Vagina (tissue), 2 donors: ENCODE measurements at places on chromosomes 6 and 20.
A peak's percentile ranks its signal among the peaks of the same experiment; 100 is the strongest.

GRCh38 chr6:44269921-44270525, at the start of gene TMEM151B:
TMEM151B (plus strand) TSS chr6:44270450; CDS start chr6:44270743, 293 bp downstream.
- DNase-seq: no peak

DNA sequence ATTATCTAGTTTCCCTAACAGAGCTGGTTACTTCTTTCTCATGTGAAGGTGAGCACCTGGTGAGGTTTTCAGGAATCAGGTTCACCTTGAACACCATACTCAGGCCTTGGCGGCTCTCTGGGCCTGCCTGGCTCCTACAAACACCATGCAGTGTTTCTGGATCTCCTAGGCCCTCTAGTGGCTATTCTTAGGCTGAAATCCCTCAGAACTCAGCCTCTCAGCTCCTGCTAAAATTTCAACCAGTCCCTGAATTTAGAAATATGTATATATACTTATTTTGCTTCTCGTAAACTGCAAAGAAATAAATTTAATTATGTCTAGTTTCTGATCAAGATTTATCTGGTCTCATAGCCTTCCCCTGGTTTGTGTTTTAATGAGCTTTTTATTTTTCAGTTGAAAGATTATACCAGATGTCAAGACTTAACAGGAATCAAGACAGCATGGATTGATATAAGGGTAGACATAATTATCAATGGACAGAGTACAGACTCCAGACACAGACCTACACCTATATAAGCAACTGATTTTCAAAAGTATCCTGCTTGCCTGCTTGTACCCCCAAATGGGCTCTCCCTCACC, 55.9 kb downstream of the ANKEF1 start:
- DNase-seq: no peak

- DNase-seq: no peak
Measured at GRCh38 chr6:106372838-106373501, 12.5 kb downstream of the CRYBG1 start.

DNA sequence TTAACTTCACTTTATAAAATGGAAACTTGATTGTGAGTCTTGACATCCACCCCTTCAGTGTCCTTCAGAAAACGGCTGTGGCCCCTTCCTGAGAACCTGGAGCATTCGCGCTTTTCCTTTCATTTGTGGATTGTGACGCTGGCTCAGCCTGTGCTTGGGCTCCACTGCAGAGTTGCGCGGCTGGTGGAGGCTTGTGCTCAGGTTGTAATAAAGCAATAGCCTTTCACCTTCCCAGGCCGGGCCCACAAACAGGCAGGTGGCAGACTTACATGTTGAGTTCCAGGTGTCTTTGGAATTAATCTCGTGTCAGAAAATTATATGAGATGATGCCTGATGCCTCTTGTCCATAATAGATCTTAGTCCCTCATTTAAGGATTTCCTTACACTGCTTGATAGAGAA, 199.9 kb downstream of the CDH4 start:
- DNase-seq: no peak

DNA sequence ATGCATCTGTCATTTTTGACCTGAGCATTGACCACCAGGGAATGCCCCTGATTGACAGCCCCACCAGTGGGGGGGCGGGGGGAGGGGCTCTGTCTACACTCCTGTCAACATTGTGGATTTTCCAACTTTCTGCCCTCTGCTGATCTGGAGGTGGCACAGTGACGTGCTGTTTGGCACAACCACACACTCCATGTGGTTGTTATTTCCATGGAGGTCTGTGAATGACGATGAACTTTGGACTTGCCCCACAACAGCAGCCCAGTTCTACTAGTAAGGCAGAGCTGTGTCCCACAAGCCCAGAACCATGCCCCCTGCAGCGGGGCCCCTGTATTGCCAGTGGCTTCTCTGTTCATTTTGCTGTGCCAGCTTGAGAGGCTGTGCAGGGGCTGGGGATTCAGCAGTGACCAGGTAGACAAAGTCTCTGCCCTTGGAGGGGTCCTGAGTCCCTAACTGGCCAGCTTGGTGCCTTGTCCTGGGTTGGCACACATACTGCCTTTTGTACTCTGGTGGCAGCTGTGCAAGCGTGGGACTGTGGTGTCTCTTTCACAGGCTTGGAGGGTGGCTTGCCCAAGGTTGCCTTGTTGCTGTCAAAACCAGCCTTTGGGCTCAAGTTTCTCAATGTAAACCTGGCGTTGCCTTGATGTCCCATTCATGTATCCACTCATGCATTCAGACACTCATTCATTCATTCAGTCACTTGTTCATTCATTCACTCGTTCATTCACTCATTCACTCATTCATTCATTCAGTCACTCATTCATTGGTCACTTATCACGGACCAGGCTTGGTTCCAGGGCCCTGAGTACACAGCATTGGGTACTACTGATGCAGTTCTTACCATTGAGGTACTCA, 108.5 kb downstream of the SYCP2 start:
- DNase-seq: peak; percentile 70

DNA sequence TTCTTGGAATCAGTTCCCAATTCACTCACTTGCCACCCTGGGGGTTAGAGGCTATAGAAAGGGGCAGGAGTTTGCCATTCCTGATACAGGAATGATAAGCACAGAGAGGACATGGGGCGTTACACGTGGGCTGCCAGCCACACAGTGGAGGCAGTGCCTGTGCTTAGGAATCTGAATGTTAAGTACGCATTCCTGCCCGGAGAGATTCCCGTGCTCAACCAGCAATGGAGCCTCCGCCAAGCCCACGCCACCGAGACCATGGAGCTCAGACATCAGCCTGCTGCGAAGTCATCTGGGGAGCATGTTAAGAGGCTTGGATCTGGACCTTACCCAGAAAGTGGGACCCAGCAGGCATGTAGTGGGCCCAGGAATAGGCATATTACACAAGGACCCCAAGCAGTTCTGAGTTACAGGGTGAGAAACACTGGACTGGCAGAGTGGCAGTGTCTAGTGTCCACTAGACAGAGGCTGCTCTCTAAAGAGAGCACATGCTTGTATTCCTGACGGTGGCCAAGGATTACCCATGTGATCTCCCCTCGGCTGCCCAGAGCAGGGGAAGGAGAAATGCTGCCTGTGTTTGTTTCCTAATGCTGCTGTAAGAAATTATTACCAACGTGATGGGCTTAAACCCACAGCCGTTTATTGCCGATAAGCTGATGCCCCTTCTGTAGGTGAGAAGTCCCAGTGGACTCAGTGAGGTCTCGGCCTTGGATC, 138.2 kb downstream of the BMP7 start:
- no peak for DNase-seq

DNA sequence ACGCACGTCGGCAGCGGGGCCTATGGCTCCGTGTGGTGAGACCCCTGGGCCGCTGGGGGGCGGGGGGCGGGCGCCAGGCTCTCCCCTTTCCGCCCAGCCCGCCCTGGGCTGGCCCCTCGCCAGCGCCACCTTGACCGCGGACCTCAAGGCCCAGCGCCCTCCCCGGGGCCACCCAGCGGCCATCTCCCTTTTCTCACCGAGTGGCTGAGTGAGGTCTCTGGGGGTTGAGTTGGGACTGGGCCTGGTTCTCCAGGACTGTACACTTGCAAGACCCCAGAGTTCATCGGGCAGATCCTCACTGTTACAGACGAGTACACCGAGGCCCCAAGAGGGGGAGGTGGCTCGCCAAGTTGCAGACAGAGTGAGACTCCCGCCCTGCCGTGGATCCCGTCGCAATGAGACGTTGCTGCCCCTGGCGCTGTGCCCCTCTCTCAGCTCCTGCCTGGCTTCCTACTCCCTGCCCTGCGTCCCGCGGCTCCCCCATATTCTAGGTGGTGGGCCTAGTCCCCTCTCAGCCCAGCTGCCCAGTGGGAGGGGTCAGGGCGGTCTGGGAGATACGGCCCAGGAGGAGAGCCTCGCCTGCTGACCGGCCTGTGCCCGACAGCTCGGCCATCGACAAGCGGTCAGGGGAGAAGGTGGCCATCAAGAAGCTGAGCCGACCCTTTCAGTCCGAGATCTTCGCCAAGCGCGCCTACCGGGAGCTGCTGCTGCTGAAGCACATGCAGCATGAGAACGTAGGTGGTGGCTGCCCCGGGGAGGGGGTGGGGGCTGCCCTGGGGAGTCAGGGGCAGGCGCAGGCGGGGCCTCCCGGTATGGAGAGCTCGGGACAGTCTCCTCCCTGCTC, 576 bp downstream of the MAPK13 start:
- no peak for DNase-seq
